Stimulated activated CD4-positive, alpha-beta T cell treated with anti-CD3 and anti-CD28 coated beads, Interleukin-1b, Interleukin-23, amount 100 ng/mL, for 1 hour (primary cell): ENCODE measurements at places on chromosomes 5 and 9.

GRCh38 chr9:130029223-130029973 lies 13.6 kb downstream of the FNBP1 start:
- DNase-seq: no peak

DNA sequence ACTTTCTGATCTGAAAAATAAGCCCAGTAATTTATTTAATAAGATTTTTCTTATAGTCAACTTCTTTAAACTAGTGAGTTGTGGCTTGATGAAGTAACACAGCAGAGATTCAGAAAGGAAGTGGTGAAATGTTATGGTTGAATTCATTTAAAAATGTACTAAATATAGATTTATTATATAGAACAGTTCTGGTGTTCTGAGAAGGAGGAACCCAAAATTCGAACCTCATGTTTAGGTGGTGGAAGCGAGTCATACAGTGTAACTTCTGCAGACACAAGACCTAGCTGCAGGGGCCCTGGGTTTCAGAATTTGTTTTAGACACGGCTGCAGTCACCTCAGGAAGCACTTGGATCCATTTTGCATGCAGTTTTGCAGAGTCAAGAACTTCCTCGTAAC lies 188.2 kb downstream of the TRIO start:
- DNase-seq: no peak

GRCh38 chr5:115375893-115376292 lies 79.4 kb upstream of the CCDC112 start:
- no peak for DNase-seq

- DNase-seq: no peak
Measured at GRCh38 chr5:81971111-81971711, 612 bp upstream of the ATG10 start.

GRCh38 chr5:81544351-81545018 lies 150.6 kb upstream of the ACOT12 start:
- no peak for DNase-seq

DNA sequence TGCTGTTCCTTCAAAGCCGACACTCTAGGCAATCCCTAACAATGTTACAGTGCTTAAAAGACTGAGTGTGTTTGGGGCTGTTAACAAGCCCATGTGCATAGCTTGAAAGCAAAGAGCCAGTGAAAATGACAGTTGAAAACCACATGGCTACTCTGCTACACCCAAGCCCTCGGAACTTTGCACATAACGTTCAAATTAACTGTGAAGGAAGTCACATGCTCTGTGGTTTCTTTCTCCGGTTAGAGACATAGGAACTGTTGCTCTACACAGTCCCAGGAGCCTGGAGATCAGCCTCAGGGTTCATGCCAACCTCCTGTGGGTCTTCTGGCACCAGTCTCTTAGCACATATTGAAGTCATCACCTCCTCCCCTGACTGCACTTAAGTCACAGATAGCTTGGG lies 51.1 kb downstream of the C9orf152 start:
- DNase-seq: no peak

- DNase-seq: no peak
Measured at GRCh38 chr9:31597977-31598376, 786.5 kb upstream of the ACO1 start.

- no peak for DNase-seq
Measured at GRCh38 chr5:66680221-66680620, 84.0 kb downstream of the MAST4 start.

DNA sequence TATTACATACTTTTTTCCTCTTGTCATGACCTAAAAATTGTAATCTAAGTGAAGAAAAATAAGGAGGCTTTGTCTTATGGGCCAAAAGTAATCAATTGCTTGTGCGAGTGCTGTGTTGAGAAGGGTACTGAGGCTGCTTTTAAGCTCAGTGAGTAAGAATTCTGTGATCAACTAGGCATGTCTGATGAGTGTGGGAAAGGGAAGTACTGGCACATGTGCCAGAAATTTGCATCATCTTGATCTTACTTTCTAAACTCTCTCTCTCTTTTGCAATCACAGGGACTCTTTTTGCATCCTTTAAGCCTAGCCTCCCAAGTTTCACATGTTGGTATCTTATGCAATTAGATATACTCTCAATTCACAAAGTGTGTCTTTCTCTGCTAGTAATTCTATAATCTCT lies 329.9 kb downstream of the KIF4B start:
- DNase-seq: no peak
